A549 treated with RU486 at 1 μM for 4 hours (cell line): ENCODE measurements at places on chromosomes 7 and 10. TPM values are rescaled to one million over a fixed set of nuclear protein-coding genes. Genes with fewer than 3 reads are reported as not detected.

Gene TRIM73
- total RNA-seq: 1.2 to 2.9 TPM (median 1.9 TPM) in 5 replicates

Gene IQUB
- total RNA-seq: 0.03 to 0.10 TPM in 2 of 5 replicates, not detected in the others

Gene HSPA12A
- 9.3 to 13.0 TPM (median 12.2 TPM) in 5 replicates for total RNA-seq

Gene ZNF487
- total RNA-seq: 6.1 to 8.9 TPM (median 7.4 TPM) in 5 replicates

Gene PTF1A
- total RNA-seq: not detected in 5 replicates

Gene COL28A1
- 0.33 to 0.99 TPM (median 0.49 TPM) in 5 replicates for total RNA-seq
